Hepatic stellate cell (primary cell): ENCODE measurements at places on chromosomes 11 and 22.

GRCh38 chr22:11360632-11361031 lies 4167.4 kb upstream of the OR11H1 start:
- no peak for DNase-seq

DNA sequence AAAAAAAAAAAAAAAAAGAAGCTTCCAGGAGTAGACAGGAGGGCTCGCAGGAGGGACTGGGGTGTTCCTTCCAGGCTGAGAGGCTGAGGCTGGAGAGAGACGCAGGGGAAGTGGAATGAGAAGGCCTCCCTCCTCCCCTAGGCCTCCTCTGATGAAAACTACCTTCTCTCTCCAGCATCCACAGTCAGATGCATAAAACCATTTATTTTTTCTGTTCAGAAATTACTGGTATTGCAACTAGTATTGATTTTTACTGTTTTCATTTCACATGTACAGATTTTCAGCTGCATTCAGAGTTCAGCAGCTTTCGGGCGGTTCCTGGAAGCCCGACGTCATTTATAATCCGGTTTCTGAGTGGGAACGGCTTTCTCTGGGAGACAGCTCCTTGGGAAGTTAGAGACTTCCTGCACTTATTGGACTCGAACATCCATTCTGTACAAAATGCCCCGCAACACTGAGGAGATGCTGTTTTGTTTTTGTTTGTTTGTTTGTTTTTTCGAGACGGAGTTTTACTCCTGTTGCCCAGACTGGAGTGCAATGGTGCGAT lies 6.9 kb upstream of the NFAM1 start:
- DNase-seq, result no peak

GRCh38 chr11:96627376-96627775 lies 237.6 kb downstream of the JRKL start:
- DNase-seq, result no peak

DNA sequence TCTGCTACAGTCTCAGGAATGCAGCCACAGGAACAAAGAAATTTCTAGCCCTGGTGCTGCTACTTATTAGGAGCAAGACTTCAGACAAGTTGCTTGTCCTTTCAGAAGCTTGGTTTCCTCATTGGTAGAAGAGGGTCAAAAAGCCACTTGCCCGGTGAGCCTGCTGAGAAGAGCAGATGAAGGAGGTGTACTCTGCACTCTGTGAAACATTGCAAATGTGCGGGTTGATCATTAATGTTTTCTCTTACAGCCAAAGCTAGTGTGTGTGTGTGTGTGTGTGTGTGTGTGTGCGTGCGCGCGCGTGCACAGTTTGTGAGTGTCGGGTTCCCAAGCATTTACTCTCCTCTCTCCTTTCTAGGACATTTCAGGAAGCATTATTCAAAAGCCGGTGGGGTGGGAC lies 86.3 kb upstream of the NNMT start:
- DNase-seq, result no peak

DNA sequence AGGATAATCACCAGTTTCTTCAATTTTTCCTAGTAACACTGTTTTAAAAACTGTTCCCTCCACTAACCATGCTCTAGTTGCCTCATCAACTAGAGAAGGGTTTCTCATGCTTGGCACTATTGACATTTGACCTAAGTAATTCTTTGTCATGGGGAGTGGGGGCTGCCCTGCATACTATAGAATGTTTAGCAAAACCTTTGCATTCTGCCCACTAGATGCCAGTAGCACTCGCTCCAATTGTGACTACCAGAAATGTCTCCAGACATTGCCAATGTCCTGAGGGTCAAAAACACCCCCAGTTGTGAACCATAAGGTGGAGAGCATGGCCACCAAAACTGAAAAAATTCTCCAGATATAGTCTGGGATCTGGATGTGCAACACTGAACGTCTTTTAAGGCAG lies 27.6 kb upstream of the BMAL1 start:
- no peak for DNase-seq

DNA sequence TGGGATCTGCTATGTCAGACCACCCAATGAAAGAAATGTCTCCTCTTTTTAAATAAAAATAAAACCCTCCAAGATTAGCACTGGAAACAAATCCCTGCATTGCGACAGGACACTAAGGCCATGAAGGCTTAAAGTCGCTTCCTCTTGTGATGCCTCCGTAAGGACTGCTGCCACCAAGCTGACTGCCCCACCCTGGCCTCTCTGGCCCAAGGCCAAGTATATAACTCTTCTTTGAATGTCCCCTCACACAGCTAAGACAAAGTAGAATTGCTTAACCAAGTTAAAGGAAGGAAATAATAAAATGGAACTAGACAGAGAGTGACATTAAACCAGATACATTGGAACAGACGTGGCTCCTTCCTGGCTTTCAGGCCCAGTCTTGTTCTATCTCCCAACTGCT lies 7.5 kb upstream of the NRGN start:
- DNase-seq, result no peak

DNA sequence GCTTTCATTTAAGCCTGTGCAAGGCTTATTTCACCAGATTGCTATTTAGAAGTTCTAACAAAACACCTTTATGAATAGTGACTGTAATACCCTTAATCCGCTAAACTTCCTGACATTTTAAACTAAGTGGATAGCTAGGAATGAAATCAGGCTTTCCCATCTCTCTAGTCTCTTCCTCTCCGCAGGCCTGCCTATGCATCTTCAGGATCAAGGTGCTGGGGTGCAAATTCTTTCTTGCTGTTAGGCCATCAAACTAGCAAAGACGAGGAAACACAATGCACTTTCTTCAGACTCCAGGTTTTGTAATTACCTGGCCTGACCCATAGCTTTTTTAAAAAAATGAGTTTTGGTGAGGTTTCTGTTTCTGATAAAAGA lies 149.4 kb downstream of the DBX1 start:
- no peak for DNase-seq

DNA sequence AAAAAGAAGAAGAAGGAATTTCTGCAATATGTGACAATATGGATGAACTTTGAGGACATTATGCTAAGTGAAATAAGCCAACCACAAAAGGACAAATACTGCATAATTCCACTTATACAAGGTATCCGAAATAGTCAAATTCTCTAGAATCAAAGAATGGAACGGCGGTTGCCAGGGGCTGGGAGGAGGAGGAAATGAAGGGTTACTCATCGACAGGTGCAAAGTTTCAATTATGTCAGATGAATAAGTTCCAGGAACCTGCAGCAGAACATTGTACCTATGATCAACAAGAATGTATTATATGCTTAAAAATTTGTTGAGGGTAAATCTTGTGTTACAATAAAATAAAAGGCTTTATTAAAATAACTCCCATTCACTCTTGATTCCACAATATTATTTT lies 49.0 kb downstream of the SC5D start:
- DNase-seq, result no peak

DNA sequence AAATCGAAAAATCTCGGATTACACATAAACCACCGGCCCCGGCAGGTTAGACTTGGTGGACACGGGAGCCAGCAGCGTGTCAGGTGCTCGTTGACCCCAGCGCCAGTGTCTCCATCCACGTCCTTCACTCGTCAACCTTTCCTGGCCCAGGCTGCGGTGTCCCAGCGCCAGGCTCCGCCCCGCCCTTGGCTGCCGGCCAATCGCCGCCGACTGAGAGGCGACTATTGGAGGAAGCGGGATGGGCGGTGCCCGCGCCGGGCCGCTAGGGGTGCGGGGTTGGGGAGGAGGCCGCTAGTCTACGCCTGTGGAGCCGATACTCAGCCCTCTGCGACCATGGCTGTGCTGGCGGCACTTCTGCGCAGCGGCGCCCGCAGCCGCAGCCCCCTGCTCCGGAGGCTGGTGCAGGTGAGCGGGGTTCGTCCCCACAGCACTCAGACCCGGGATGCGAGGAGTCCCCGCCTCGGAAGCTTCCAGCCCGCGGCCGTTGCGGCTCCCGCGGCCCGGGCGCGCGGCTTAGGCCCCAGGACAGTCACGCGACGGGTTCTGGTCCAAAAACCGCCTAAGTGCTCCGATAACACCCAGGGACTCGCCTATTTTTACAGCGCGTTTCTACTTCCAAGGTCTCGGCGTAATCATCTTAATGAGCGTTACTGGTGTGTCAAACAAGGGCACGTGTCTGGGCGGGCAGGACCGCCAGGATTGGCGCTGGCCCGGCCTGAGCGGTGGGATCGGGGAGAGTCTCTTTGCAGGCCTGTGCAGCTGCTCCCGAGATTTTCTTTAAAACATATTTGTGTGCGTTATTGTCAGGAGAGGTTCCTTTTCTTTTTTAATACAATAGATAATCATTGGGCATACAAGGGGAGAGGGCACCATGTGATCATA lies at the start of gene ACAT1:
ACAT1 (plus strand) TSS at position 294 of the 882 bp plus-strand sequence; CDS start at position 334, 40 bp downstream.
- DNase-seq, result peak; percentile 90

- no peak for DNase-seq
These were observed 227.1 kb downstream of the DDX10 start for GRCh38 chr11:108891909-108892511.

GRCh38 chr11:12915093-12915492 lies 94.0 kb upstream of the RASSF10 start:
- no peak for DNase-seq

- peak; percentile 62 for DNase-seq
These were observed 2.1 kb upstream of the CPT1A start for GRCh38 chr11:68843703-68844312.

DNA sequence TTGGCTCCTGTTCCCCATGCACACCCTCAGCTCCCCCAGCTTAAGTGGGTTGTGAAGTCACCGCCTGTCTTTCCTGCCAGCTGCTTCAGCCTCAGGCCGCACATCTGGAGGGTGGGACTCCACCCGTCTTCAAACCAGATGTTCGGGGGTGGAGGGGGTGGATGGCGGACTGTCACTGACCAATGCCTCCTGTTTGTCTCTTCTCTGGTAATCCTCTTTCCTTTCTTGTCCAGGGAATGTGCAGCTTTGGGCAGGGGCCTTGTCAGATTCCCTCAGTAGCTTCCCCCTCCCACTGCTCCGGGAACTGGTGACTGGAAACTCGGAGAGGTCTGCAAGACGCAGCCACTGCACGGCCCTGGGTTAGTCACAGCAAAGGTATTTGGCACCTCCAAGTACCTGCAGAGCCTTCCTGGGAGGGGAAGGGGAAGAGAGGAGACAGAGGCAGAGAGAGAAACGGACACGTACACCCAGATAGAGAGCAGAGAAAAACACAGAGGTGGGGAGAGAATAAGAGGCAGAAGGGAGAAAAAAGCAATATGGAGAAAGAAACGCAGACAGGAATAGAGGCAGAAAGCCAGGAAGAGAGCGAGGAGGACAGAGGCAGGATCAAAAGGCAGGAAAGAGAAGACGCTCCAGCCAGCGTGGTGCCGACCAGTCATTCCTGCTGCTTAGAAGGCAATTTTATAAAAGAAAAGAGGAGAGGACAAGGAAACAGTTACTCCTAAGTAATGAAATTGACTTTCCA lies 56.1 kb upstream of the TIMP3 start:
- no peak for DNase-seq

GRCh38 chr11:1751531-1751921 lies 1.1 kb upstream of the IFITM10 start:
- DNase-seq, result no peak

DNA sequence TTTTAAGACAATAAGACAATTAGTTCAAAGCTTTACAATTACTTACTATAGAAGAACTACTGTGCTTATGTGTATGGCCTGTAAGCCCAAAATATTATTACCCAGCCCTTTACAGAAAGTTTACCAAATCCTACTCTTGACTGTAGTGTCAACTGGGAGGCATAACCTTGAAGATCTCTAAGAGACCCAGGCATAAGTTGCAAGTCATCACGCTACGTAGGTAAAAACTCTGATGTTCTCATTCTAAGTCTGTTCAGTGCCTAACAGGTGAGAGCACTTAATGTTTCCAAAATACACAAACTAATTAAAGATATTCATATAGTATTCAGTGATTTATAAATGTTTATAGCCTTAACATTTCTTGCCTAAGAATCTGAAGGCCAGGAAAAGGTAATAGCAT lies 12.9 kb downstream of the SESN3 start:
- no peak for DNase-seq

- DNase-seq, result no peak
These were observed 254.0 kb upstream of the CCDC90B start for GRCh38 chr11:83540112-83540675.

DNA sequence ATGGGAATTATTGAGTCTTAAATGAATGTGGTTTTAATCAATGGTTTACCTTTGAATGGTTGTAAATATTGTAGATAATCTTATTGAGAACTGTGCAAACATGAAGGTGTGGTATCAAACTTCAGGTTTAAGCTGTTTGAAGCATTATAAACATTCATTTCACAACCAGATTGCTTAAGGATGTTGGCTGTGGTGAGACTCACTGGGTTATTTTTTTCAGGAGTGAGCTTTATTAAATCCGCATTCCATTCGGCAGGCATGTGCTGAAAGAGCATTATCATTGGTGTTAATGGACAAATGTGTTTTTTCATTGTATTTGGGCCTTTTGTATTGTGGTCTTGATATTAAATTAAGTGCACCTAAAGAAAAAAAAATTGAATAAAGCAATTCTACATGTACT lies 9.7 kb downstream of the MMP3 start:
- no peak for DNase-seq

GRCh38 chr11:63889344-63889743 lies 27.6 kb downstream of the RCOR2 start:
- no peak for DNase-seq

GRCh38 chr11:58999291-58999680 lies 60.0 kb downstream of the GLYATL1 start:
- no peak for DNase-seq

DNA sequence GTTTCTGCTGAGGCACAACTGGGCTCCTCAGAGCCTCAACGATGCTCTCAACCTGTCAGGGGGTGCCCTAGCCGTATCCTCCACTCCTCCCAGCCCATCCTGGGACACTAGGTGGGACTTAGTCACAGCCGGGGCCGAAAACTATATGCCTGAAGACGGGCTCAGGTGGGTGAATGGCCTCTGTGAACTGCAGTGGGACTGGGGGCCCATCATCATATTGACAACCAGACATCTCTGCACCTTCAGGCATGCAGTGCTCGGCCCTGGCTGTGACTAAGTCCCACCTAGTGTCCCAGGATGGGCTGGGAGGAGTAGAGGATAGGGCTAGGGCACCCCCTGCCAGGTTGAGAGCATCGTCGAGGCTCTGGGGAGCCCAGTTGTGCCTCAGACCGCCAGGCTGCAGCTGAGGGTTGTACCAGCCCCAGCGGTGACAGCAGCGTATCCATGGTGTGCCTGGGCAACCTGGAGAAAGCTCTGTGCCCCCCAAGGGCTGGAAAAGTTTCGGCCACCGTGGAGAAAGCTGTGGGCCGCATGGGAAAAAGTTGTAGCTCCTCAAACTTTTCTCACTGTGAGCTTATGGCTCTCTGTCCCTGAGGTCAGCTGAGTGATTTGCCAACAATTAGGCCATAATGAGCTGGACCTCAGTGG lies 88.9 kb downstream of the RRM1 start:
- no peak for DNase-seq

- DNase-seq, result peak; percentile 76
These were observed 1.0 kb downstream of the VWCE start for GRCh38 chr11:61293867-61294716.

DNA sequence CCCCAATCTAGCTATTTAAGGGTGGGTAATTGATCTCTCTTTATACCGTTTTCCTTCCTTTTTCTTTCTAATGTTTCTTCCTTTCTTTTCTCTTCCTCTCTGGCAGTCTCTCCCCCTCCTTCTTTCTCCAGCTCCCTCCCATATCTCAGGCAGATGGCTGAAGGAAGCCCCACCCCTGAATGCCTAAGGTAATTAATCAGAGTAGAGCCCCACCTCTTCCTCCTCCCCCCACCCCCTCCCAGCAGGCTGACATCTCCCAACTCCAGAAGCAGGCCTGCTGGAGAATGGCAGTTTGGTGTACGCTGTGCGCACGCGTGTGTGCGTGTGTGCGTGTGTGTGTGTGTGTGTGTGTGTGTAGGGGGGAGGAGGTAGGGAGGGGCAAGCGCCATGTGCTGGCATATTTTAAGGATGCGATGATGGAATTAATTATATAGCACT lies 122.6 kb downstream of the APOL5 start:
- peak; percentile 84 for DNase-seq

- DNase-seq, result no peak
These were observed 339.2 kb downstream of the TENM4 start for GRCh38 chr11:79101656-79102055.
